Hepatic stellate cell (primary cell): ENCODE measurements at places on chromosomes 7 and 10.

- no peak for DNase-seq
These were observed 10.1 kb upstream of the NKX2-3 start for GRCh38 chr10:99522470-99523250.

- no peak for DNase-seq
These were observed 15.4 kb upstream of the PCLO start for GRCh38 chr7:83178066-83178465.

DNA sequence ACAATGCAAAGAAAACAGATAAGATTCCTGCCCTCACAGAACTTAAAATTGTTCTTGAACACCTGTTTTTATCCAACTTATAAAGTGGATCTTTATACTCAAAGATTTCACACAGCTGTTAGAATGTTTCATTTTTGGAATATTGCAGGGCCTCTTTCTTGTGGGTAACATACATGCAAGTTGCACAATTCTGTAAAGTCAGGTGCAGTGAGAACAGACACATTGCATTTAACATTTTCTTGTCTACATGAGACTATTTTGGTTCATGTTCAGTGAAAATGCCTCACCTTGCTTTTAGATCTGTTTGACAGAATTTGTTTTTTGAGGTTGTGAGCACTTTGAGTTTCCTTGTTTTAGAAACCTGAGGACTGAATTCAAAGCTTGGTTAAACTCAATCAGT is 707.8 kb downstream of the SUGCT start:
- no peak for DNase-seq

- DNase-seq: no peak
These were observed 288.9 kb upstream of the SEMA3C start for GRCh38 chr7:81207801-81208200.

- DNase-seq: no peak
These were observed 11.3 kb downstream of the XRCC2 start for GRCh38 chr7:152664636-152665035.

GRCh38 chr7:80488851-80489370 is 23.0 kb downstream of the GNAT3 start:
- no peak for DNase-seq

DNA sequence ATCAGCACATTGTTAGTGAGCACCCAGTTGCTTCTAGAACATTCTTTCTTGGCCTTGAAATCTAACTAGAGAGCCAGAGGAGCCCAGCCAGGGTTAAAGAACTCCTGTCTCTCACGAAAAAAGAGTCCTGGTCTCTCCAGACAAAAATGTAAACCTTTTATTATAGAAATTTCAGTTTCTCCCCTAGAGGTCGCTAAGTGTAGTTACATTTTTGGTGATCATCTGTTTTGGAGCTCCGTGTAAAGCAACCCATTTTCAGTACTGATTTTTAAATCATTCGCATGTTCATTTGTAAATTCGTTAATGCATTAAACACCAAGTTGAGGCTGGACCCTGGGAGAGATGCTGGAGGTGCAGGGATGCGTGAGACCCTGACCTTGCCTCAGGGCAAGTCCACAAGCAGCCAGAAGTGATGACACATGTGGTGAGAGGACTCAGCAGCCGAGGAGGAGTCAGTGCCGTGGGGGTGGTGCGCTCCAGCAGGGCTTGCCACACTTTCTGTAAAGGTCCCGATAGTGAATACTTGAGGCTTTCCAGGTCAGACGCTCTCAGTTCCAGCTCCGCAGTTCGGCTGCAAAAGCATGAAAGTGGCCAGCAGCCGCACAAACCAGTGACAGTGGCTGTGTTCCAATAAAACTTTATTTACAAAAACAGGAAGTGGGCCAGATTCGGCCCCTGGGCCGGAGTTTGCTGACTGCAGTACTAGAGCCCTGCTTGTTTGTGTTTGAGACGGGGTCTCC is 578.6 kb upstream of the FOXK1 start:
- DNase-seq: no peak

DNA sequence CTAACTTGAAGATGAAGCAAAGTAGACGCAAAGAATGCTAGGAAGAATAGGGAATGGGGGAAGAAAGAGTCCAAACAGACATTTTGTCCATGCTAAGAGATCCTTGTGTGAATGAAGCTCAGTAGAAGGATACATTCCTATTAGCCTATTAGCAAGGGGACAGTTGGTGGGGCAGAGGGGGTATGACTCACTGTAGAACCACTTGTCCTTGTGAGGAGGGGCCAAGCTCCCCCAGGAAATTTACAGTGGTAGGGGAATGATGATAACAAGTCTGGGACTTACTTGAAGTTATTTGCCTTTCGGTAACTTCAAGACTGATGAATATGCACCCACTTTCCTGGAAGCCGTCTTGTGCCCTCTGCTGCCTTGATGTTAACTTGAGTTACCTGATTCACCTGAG is 17.2 kb upstream of the SYPL1 start:
- DNase-seq: no peak

DNA sequence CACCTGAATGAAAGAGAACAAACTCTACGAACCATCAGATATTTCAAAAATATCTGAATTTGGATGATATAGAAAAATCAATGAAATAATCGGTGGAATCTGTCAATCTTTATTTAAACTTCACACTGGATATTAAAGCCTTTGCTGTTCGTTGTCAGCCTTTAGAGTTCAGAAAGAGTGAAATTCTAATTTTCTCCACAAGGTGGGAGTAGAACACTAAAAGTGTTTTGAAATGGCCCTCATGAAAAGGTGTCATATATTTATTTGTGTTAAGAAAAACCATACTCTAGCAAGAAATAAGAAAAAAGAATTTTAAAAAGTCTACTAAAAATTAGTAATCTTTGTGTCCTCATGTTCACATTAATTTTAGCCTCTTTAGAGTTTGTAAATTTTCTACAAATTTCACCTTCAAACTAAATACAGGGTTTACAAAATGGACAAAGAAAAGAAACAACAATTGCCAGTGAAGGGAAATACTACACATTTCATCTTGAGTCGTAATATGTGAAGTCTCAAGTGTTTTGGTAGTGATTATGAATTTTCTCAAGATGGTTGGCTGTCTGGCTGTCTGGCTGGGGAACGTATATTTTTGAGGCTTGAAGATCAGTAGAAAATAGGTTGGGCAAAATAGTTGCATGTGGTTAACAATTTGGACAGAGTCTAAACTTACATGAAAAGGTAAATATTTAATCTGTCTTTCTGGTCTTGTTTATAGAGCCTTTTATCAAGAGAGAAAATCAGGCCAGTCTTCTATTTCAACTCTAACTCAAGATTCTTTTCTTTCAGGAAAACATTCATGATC is 43.7 kb downstream of the DNAJB9 start:
- no peak for DNase-seq

DNA sequence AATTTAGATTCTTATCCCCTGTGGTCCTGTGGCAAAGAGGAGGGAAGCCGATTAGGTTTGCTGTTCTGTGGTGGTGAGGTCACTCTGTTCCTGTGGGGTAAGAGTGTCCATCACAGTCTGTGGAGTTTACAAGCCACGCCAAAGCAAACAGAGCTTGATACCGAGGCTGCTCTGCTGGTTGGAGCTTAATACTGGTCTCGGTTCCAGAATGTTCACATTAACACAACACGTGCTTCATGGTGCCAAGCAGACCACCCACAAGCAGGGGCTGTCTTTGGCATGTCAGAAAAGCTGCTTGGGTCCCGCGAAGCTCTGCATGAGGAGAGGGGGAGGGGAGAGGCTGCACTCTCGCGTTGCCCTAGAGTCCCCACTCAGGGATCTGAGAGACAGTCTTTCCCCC is 47.5 kb downstream of the DNAJB6 start:
- no peak for DNase-seq

DNA sequence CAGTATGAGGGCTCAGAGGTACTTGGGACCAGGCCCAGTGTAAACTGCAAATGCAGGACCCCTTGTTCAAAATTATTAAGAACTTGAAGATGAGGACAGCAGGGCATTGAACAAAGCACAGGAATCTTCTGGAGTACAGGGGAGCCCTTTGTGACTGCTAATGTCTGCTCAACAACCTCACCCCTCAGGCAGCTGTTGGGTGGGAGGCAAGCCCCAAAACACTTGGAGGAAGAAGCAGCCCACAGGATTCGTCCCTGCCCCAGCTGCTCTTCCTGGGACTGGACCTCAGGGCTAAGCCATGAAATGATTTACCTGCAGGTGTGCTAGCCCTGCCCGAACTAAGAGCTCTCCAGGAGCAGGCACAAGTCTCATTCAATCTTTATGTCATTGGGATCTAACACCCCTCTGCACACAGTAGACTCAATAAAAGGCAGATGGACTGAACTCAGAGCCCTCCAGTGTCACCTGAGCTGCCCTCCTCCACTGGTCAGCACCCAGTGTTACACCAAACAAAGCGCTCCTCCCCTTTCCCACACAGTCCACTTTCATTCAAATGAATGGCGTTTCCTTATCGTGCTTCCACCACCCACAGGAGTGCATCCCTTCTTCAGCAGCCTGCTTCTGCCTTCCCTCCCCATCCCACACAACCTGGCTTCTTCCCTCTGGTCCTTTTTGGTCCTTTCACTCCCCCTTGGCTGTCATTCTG is 1.0 kb downstream of the TRPV5 start:
- DNase-seq: no peak

DNA sequence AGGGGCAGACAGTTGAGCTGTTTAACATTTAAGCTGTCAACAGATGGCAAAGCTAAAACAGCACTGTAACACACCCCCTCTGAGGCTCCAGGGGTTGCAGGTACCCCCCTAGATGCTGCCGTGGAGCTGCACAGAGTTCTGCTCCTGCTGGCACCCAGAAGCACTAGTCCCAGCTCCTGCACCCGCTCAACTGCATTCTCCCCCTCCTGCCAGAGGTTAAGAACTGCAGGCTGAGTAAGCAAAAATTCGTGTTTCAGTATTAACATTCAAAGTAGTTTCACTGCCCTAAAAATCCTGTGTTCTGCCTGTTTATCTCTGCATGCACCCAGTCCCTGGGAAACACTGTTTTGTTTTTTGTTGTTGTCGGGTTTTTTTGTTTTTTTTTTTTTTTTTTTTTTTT is 790.8 kb upstream of the KCND2 start:
- DNase-seq: peak; percentile 25

DNA sequence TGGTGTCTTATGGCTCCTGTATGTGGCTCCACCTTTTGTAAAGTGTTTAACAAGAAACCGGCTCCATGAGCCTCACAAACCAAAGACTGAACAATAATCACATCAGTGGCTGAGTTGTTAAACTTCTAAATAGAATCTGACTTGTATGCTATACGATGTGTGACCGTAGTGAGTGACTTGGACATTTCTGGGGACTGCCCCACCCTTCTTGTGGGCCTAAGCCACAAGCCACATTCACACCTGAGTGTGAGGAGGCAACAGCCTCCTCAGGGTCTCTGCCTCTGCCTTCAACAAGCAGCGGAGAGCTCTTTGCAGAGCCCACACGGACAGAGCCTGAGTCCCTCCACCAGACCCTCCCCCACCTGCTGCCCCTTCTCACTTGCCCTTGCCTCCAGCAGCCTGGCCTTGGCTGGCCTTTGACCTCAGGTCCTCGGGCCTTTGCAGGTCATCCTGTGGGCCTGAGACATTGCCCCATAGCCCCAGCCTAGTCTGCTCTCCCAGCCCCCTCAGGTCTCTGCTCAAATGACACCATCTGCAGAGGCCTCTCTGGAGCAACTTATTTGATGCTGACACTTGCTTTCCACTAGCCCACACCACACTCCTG is 156.8 kb upstream of the TNS3 start:
- no peak for DNase-seq

DNA sequence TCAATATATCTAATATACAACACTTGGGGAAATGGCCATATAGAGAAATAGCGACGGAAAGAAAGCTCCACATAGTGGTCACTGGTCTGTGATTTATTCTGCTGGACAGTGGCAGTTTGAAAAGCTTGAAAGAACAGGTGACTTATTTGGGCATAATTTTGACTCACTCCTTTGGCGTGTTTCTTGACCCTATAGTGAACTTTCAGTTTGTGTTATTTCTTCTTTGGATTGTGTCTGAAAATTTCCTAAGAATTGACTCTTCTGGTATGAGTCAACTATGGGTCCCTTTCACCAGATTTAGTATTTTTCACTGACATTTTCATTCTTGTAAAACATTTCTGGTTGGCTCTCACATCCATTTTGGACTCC is 25.8 kb upstream of the IMMP2L start:
- DNase-seq: no peak

DNA sequence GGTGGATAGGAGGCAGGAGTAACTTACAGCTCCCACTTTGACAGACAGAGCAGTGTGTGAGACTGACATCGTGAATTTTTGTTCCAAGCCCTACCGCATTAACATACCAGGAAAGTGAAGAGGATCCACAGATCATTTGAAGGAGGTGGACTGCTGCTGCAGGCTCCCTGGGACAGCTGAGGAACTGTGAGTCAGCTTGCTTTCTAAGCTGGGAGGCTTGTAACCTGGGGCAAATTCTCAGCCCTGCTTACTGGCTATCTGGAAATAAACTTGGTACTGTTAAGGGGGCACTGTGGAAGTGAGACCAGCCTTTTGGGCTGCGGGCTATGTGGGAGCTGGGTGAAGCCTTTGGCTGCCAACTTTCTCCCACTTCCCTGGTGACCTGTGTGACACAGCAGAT is 1202.5 kb downstream of the DNAJB9 start:
- no peak for DNase-seq

- DNase-seq: no peak
These were observed 87.4 kb downstream of the FAM107B start for GRCh38 chr10:14687340-14687739.

DNA sequence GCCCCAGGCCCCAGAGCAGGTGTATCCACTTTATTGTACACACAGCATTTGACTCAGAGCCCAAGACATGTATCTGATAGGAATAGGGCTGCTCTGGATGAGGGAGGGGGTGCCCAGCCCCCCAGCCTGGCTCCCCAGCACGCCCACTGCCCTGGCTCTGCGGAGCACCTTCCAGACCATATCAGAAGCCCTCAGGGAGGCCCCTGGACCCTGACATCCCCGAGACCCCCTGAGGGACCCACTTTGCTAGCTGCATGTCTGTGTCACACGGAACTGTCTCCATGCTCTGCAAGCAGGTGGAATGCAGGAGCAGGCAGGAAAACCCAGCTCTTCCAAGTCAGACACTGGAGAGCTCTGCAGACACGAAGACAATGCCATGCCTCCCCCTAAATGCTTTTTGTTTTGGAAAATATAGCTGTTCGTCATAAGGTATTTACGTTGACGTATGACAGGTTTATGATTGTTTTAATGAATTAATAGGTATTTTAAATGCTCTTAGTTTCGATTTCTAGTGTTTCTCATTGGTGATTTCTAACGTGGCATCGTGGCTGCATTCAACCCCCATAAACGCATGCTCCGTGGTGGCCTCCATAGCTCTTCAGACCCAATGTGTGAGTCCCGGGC is 92.8 kb upstream of the INSIG1 start:
- DNase-seq: no peak

- no peak for DNase-seq
These were observed 1.3 kb upstream of the MINPP1 start for GRCh38 chr10:87503401-87503800.

- no peak for DNase-seq
These were observed 16.5 kb downstream of the MRLN start for GRCh38 chr10:59736749-59737148.
